ENCODE measurements at places on chromosomes 7 and 10. TPM values are rescaled to one million over a fixed set of nuclear protein-coding genes. Genes with fewer than 3 reads are reported as not detected.

- DNase-seq, result peak; percentile 5
Observed at GRCh38 chr10:45470098-45471012, 96.3 kb downstream of the ALOX5 start.

- DNase-seq, result no peak
Observed at GRCh38 chr10:16779384-16779915, 37.8 kb downstream of the RSU1 start.

DNA sequence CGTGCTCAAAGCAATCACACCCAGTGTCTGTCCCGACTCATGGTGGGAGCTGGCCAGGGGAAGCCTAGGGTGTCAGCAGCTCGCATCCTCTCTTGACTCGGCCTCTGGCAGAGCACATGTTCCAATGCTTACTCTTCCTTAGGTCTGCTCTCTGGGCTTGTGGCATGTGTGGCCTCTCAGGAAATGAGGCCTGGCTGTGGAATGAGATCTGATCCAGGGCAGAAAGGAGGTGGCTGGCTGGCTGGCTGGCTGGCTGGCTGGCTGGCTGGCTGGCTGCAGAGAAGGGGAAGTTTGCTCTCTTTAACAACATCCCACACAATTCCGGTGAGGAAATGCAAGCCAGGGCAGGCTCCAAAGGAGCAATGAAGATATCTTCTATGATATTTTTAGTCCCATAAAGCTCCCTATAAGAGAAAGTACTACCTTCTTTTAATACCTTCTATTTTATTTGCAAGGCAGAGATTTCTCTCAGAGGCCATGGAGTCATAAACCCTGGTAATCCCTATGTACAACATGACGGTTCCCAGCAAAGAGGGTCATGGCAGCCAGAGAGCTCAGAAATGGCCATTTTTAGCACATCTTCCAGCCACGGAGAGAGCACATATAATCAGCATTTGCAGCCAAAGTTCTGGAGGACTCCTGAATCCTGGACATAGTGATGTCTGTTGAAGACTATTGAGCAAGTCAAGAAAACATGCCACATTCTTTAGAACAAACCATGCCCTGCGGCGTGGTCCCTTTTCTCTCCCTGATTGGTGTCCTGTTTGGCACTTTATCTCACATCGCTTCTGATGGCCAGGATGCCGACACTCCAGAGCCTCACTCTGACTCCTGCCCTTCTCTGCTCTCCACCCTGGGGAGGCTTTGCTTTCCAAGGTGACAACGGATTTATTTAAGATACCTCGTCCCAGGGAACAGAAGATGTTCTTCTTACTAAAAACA, 153.7 kb downstream of the FANK1 start:
- no peak for DNase-seq

DNA sequence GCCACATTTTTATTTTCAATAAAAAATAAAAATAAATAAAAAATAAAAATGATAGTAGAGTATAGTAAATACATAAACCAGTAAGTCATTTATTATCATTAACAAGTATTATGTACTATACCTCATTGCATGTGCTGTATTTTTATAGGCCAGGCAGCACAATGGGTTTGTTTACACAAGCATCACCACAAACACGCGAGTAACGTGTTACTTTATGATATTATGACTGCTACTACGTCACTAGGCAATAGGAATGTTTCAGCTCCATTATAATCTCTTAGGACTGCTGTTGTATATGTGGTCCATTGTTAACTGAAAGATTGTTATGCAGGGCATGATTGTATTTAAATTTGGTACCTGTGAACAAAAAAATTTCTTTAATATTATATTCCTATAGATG, 20.8 kb upstream of the SDHAF3 start:
- DNase-seq, result no peak

- no peak for DNase-seq
Observed at GRCh38 chr10:6579183-6579903, 733 bp downstream of the PRKCQ start.

DNA sequence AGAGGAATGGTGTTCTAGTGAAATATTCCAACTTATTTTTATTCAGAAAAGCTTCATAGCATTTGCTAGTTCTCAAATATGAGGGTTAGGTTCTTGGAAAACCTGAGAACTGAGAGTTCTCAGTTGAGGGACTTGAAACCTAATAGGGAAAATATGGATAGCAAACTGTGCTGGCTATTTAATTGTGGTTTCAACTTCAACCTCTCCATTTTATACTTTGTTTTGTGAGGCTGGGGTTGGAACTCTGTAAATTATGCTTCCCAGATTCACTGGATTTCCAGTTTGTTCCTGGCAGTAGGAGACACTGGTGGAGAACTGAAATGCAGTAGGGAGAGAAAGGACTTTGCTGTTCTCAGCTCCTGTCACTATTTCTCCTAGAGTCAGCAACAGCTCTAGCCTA, 52.7 kb downstream of the CDK14 start:
- no peak for DNase-seq

Gene FZD1
- 18.7 TPM for polyA plus RNA-seq

All from urinary bladder (tissue), 4 donors.